ENCODE measurements at places on chromosomes 3 and 15. TPM values are rescaled to one million over a fixed set of nuclear protein-coding genes. Genes with fewer than 3 reads are reported as not detected.

Gene LRRC49
- total RNA-seq = 0.39 TPM

Gene PLSCR5
- total RNA-seq = not detected

Gene SNRPN
- 69.5 TPM for total RNA-seq

DNA sequence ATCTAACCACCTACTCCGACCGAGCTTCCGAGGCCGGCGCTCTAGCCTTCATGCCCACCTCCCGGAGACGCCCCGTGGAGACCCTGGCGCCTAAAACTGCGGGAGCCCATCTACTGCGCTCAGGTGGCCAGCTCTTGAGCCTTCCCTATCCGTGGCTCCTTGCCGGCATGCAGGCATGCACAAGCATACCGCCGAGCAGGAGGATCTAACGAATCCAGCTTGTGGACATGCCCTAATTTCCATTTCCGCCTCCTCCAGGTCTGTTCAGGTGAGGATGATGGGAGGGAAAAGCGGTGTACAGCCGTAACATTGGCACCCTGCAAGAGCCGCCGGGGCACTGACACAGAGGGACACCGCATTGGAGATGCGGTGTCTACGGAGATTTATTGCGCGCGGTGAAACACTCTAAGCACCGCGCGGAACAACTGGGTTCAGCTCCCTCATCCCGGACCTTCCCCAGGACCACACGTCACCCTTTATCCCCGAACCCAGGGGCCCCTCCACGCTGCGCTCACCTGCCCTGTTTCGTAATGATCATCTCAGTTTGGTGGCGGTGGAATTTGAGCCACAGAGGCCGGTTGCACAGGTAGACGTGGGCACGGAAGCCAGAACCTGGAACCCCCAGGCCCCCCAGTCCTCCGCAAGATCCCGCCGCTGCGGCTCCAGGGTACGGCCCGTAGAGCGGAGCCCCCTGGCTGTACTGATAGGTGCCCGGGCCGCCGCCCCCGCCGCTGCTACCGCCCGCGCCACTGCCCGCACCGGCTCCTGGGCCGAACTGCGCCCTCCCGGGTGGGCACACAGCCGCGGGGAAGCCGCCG is 1.0 kb downstream of the EOMES start:
- H3K4me1 ChIP-seq = peaks cover 37% of the 10 kb centered on the region
- H3K27me3 ChIP-seq = peaks cover 57% of the 10 kb centered on the region
- H3K27ac ChIP-seq = no peak overlapping the region
- DNase-seq = no peak
- peak overlapping the region; percentile 68 for H3K4me3 ChIP-seq

GRCh38 chr3:114411811-114412803 is 118.3 kb downstream of the TIGIT start:
- DNase-seq = no peak
- H3K4me1 ChIP-seq = no peaks in the 10 kb centered on the region
- no peak overlapping the region for H3K4me3 ChIP-seq
- no peak overlapping the region for H3K27ac ChIP-seq
- H3K27me3 ChIP-seq = no peaks in the 10 kb centered on the region

- DNase-seq = no peak
- H3K36me3 ChIP-seq = peaks cover 18% of the 10 kb centered on the region
Measured at GRCh38 chr3:71163198-71163918, 420.2 kb downstream of the FOXP1 start.

All from CD4-positive, alpha-beta T cell (primary cell).